ENCODE measurements at places on chromosomes 6 and 20.
A peak's percentile ranks its signal among the peaks of the same experiment; 100 is the strongest.

DNA sequence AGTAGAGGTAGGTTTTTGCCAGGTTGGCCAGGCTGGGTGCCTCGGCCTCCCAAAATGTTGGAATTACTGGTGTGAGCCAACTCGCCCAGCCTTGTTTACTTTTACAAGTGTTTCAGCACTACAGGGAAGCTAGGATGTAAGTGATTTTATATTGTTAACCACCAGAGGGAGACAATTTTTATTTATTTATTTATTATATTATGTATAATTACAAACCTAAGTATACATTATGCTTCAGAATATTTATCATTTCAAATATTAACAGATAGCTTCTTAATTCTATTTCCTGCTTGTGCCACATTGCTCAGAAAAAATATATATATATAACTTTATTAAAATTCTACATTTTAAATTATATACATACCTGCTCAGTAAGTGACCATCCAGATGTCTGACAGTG is 9.8 kb downstream of the MMUT start:
- H3K27ac ChIP-seq = no peak overlapping the region
- H3K4me1 ChIP-seq = peaks cover 9% of the 10 kb centered on the region

DNA sequence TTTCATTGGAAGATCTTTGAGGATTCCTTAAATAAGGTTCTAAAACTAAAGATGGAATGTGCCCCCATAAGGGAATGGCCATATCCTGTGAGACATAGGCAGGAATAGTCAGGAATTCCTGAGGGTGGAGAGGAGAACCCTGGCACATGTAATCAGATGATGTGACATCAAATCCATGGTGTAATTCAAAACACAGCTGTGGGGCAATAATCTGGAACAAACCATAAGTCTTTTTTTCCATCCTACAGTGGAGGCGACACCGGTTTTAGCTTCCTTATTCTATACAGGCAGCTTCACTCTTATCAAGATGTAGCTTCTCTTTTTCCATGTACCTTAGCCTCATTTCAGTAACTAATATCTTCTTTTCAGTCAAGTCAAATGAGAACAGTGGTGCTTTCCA is 133.6 kb upstream of the CITED2 start:
- H3K4me3 ChIP-seq = no peak overlapping the region
- DNase-seq = no peak
- H3K4me1 ChIP-seq = no peaks in the 10 kb centered on the region
- H3K27ac ChIP-seq = no peak overlapping the region
- H3K36me3 ChIP-seq = no peaks in the 10 kb centered on the region

- DNase-seq = no peak
- peaks cover 39% of the 10 kb centered on the region for H3K4me1 ChIP-seq
- peak overlapping the region; percentile 82 for H3K27ac ChIP-seq
- H3K27me3 ChIP-seq = peaks cover 3% of the 10 kb centered on the region
- peak overlapping the region; percentile 92 for H3K4me3 ChIP-seq
- peaks cover 9% of the 10 kb centered on the region for H3K36me3 ChIP-seq
These were observed 303 bp downstream of the ILRUN start for GRCh38 chr6:34696189-34696738.

- no peaks in the 10 kb centered on the region for H3K4me1 ChIP-seq
- no peak for DNase-seq
- no peak overlapping the region for H3K27ac ChIP-seq
- no peak overlapping the region for H3K4me3 ChIP-seq
- no peaks in the 10 kb centered on the region for H3K27me3 ChIP-seq
These were observed 270.6 kb upstream of the RIN2 start for GRCh38 chr20:19487420-19487819.

GRCh38 chr20:45320948-45321595 is 13.0 kb upstream of the MATN4 start:
- DNase-seq = no peak
- no peak overlapping the region for H3K4me3 ChIP-seq
- H3K36me3 ChIP-seq = peaks cover 13% of the 10 kb centered on the region
- H3K27ac ChIP-seq = peak overlapping the region; percentile 55
- peaks cover 2% of the 10 kb centered on the region for H3K27me3 ChIP-seq

All from activated T-helper 1 cell treated with anti-CD3 and anti-CD28 coated beads, Interleukin-12 subunit alpha, Interleukin-12 subunit beta, Interleukin-2, Interleukin-4 antibody, amounts not matched to agents 30 ng/mL and 10 ng/mL and 1 ng/mL, durations not matched to agents 14 hours and 24 hours and 36 hours (primary cell).